Stimulated activated CD4-positive, alpha-beta T cell treated with anti-CD3 and anti-CD28 coated beads, Interleukin-1b, Interleukin-23, amount 100 ng/mL, for 1 hour (primary cell): ENCODE measurements at places on chromosomes 5 and 9.

DNA sequence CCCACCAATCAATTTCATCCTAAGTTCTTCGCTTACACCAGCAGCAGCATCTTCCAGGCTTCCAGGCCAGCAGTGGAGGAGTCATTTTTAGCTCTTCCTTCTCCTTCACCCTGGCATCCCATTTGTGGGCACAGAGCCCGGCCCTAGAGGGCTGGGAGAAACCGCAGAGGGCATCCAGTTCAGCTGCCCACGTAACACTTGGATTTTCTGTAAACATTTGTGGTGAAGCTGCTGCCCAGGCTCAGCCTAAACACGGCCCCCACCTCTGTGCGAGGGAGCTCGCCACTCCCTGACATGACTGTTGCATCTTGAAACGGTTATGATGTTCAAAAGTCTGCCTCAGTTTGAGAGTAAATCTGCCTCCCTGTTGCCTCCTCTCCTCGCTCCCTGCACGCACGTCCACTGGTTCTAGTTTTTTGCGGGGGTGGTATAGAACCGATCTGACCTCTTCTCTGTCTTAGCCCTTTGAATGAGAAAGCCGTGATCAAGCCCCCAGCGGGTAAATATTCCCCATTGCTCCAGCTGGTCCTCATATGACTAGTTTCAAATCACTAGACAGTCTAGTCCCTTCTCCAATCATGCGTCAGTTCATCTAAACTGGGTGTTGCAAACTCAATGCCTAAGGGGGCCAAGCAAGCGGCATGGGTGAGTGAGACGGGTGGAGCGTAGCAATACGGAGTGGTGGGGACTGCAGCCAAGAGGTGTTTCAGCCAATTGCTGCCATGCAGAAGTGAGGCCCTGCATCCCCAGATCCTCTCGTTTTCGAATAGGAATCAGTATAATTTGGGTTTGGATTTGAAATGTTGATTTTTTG lies 34.9 kb upstream of the N4BP3 start:
- no peak for DNase-seq

GRCh38 chr9:3497401-3497800 lies 28.4 kb downstream of the RFX3 start:
- DNase-seq = no peak

DNA sequence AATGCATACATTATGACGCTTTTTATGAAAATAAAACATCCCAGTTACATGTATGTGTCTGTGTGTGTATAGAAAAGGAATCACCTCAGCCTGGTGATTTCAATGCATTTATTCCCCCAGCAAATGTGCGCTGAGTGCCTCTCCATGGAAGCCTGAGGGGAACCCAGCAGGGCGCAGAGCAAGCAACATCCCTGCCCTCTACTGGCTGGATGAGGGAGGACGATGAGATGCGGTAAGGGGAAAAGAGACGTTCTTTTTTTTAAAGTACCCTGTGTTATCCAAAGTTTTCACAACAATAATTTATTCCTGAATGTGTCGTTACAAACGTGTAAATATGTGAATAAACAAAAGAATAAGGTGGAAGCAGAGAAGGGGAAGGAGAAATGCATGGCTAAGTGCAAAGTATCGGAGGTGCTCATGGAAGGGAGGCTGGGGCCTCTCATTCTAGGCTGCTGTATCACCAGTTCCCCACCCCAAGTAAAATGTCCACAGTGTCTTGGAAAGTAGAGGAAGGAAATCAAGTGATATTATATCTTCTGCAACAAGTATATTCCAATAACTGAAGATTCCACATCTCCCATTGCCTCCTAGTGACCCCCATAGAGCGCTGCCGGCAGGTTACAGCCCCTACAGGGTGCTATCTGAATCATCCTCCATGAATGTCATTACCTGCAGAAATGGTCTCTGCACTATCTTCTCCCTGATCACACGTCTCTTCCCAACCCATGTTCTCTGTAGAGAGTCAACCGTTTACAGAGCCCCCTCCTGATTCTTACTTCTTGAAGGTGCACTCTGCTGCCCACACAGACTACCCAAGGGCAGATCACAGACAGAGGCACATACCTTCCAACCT lies 13.0 kb upstream of the ABLIM3 start:
- DNase-seq = no peak

GRCh38 chr5:157479612-157480510 lies 19.8 kb downstream of the NIPAL4 start:
- DNase-seq = no peak

GRCh38 chr9:77943057-77943456 lies 88.6 kb downstream of the GNAQ start:
- DNase-seq = no peak

DNA sequence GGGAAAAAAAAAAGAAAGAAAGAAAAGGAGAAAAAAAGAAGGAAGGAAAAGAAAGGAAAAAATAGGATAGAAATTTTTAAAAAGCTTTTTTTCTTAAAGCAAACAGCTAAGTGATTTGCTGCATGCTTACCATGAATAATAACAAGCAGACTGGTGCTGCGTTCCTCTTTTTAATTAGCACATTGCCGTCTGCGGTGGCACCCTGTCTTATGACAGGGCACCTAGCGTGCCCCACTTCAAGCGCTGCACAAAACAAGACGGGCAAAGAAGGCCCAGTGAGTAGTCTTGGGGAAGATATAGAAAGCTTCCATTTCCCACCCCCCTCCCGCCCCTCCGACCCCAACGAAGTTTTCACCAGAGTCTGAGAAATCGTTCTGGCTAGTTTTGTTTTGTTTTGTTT lies 513.9 kb downstream of the ZNF608 start:
- no peak for DNase-seq

- DNase-seq = no peak
Measured at GRCh38 chr5:107293541-107294210, 377.1 kb downstream of the EFNA5 start.

- DNase-seq = no peak
Measured at GRCh38 chr9:91160181-91160580, 201.5 kb downstream of the AUH start.

DNA sequence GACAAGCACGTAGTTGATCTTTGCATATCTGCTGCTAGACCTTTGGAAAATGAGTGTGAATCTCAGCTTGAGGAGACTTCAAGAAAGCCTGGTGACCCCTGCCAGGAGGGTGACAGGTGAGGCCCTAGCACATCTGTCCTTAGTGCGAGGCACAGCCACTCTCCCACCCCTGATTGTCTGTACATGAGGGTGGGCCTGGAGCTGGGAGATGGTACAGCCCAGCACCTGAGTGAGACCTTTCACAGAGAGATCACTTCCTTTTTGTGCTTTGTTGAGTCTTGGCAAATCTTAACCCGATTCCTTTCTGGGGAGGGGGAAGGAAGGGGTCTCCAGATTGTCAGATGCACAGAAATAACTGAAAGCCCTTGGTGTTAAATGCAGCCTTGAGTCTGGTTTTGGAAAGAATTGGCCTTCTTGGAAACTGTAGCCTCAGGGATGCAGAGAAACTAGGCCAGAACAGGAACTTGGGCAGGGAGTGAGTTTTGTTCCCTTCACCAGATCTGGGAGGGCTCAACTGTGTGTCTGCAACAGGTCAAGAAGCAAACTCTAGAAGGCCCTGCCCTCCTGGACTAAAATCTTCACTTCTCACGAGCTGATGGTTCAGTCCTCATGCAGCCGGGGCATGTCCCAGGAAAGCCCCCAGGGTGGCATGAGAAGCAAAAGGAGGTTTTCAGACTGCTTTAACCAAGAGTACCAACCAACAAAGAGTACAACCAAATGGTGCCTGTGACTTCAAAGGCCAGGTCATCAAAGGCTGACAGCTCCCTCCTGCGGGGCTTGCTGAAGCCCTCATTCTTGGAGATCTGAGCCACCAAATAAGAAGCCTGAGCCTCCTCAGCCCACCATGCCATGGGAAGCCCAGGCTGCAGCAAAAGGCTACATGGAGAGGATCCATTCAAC lies 20.8 kb upstream of the SEMA4D start:
- DNase-seq = no peak

DNA sequence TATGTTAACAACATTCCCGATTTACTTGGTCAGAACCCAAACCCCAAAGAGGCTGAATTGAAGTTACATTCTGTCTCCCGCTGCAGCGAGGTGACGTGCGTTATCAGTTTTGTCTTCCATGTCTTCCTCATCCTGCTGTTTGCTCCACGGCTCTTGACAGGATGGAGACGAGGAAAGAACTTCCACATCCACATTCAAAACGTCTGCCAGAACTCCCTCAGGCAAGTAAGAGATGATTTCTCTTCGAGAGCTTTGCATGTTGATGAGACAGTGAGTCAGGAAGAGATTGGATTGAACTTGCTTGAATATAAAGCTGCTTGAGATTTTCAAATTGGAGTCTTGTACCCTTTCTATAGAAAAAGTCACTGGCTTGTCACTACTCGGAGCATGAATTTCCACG lies 242.6 kb downstream of the AUH start:
- DNase-seq = no peak

DNA sequence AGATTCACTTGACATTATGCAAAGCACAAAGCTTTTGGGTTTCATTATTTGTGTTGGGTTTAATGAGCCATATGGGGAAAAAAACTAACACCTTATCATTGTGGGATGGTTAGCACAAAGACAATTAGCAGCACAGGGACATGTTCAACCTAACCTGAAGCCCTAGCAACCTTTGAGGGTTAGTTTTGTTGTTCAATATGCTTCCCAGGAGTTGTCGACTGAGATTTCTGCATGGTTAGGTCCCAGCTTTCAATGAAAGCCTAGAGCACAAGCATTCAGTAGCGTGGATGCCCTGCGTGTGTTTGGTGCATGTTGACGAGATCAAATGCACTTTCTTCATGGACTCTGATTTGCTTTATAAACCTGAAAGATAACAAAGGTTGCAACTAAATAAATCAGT lies 565.2 kb upstream of the TLE4 start:
- DNase-seq = no peak

DNA sequence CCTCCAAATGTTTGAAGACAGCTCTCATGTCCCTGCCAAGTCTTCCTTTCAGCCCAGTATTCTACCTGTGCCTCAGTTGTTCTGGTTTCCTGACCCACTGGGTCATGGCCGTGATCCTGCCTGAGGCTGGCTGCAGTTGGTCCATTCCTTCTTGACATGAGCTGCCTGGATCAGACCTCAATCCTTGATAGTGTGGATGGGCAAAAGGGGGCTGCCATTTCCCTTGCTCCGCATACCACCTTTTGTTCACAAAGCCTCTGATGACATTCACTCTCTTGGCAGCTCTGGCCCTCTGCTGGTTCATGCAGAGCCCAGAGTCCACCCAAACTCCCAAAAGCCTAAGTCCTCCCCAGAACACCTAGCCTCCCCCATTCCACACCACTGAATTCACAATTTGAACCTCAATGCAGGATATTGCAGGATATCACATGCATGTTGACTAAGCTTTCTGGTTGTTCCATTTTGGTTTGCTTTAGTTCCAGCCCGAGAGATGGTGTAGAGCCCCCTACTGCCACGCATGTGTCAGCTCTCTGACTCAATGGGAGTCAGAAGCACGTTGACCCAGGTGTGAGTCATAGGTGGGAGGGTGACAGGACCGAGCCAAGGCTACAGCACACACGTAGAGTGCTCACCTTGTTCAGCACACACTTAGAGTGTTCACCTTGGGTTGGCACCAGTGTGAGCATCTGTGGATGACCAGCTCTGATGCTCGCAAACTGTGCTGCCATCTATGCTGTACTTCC lies 137.2 kb downstream of the MTX3 start:
- DNase-seq = no peak

- no peak for DNase-seq
Measured at GRCh38 chr5:39628348-39628747, 203.6 kb upstream of the DAB2 start.

DNA sequence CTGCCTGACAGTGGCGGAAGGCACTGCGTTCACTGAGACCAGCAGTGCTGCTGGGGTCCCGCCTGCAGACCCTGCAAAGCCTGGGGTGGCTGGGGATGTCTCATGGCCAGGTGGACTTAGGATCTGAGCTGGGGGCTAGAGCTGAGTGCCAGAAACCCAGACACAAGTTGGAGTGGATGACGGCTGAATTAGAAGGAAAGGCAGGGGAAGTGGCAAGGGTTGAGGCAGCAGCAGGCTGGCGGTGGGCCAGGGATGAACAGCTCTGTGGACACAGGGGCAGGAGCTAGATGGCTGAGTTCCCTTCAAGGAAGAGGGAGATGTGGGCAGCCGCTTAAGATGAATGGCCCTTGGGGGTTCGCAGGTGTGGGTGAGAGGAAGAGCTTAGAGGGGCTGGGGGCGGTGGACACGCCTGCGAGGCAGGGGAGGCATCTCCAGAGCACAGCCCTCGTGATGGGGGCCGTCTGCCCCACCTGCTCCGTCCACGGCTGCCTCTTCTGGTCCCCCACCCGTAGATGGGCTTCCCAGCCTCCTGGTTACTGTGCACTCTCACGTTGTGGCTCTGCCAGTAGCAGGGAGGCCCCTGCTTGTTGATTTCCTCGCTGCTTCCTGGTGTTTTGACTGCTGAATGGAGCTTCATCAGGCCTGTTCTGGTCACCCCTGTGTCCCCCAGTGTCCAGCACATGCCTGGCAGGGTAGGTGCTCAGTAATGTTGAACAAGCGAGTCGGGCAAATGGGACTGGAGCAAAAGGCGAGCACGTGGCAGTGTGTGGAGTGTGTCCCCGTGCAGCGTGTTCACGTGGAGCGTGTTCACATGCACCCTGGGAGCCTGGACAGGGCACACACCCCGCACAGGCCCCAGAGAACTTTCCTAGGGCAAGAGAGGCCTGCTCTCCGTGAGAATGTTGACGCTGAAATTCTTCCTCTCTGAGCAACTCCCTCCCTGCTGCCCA lies 168.2 kb downstream of the CACNA1B start:
- no peak for DNase-seq

GRCh38 chr9:76302947-76303550 lies 91.2 kb downstream of the RFK start:
- DNase-seq = no peak

GRCh38 chr5:68232277-68232676 lies 16.7 kb downstream of the PIK3R1 start:
- DNase-seq = no peak

DNA sequence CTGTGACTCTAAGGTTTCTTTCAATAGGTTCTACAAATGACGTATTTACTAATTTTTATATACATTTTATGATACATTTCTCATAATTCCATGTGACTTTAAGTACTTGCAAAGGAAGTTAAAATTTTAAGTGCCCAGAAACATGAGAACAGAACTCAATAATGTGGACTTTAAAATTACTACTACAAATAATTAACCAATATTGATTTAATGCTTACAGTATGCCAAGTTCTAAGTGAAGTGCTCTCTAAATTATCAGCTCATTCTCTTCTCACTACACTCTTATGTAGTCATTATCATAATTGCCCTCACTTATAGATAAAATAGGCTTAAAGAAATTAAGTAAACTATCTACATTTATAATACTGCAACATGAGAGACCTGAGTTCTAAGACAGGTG lies 1690.7 kb upstream of the CDH9 start:
- no peak for DNase-seq

DNA sequence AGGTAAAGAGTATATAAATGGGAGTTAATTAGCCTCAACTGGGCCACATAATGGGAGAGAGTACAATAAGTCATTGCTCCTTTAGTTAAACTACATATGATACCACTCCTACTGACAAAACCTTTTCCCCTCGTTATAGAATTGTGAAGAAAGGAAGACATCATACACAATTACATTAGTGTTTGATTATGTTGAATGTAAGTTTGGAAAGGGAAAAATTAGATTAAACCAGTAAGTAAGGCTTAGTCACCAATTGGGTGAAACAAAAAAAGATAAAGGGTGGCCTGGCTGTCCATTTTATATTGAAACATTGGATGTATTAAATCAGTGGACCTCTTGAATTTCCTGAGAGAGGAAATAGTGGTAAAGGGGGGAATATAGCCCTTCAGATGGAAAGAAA lies 464.3 kb upstream of the PAPPA start:
- DNase-seq = no peak
